ENCODE measurements at places on chromosomes 6 and 20. TPM values are rescaled to one million over a fixed set of nuclear protein-coding genes. Genes with fewer than 3 reads are reported as not detected.

The RIPK1 gene
- 22.1 TPM for total RNA-seq

The THEMIS gene
- total RNA-seq, result not detected

The ADGRG6 gene
- 49.9 TPM for total RNA-seq

The CCN5 gene
- total RNA-seq, result 21.1 TPM

The HLA-DRB5 gene
- not detected for total RNA-seq

The PSORS1C1 gene
- 0.66 TPM for total RNA-seq

The RSPO4 gene
- not detected for total RNA-seq

The C4B gene
- total RNA-seq, result 43.9 TPM

The DDX39B gene
- total RNA-seq, result 370 TPM

The GABRR1 gene
- total RNA-seq, result not detected

The PTGIS gene
- total RNA-seq, result 79.1 TPM

The SLX4IP gene
- total RNA-seq, result 4.4 TPM

The GJA1 gene
- total RNA-seq, result 209 TPM

The GPLD1 gene
- total RNA-seq, result under 0.01 TPM

The HTR1B gene
- total RNA-seq, result not detected

The BEND3 gene
- 0.83 TPM for total RNA-seq

The NQO2 gene
- total RNA-seq, result 18.7 TPM

The PLN gene
- 2.0 TPM for total RNA-seq

The OR2H2 gene
- total RNA-seq, result not detected

The MYT1 gene
- not detected for total RNA-seq

The MDFI gene
- total RNA-seq, result 3.3 TPM

The LAMA4 gene
- total RNA-seq, result 494 TPM

The SLC16A10 gene
- total RNA-seq, result not detected

The FAM110A gene
- total RNA-seq, result 1.3 TPM

The BCAS4 gene
- total RNA-seq, result 33.7 TPM

The HLA-DRB1 gene
- under 0.01 TPM for total RNA-seq

The TPBG gene
- 24.9 TPM for total RNA-seq

The MUCL3 gene
- not detected for total RNA-seq

The COL20A1 gene
- not detected for total RNA-seq

The SCRT2 gene
- total RNA-seq, result not detected

The TCP11 gene
- 0.51 TPM for total RNA-seq

The SEL1L2 gene
- total RNA-seq, result not detected

The SRMS gene
- total RNA-seq, result not detected

The PLCB4 gene
- 13.7 TPM for total RNA-seq

The RAMACL gene
- total RNA-seq, result 2.3 TPM

The OR2B3 gene
- total RNA-seq, result not detected

The SSTR4 gene
- not detected for total RNA-seq

The SYCP2L gene
- under 0.01 TPM for total RNA-seq

The GJA10 gene
- not detected for total RNA-seq

The RAET1L gene
- not detected for total RNA-seq

The NNAT gene
- total RNA-seq, result 0.83 TPM

The HUS1B gene
- 0.77 TPM for total RNA-seq
